ENCODE measurements at places on chromosomes 1 and 21. TPM values are rescaled to one million over a fixed set of nuclear protein-coding genes. Genes with fewer than 3 reads are reported as not detected.

The SPRR5 gene
- total RNA-seq, result not detected

The SLC45A1 gene
- total RNA-seq, result 0.42 TPM

The INTS7 gene
- 40.2 TPM for total RNA-seq

The FCRLA gene
- not detected for total RNA-seq

The FBXO28 gene
- 29.5 TPM for total RNA-seq

The NHLH1 gene
- total RNA-seq, result 1.1 TPM

The HS2ST1 gene
- 18.5 TPM for total RNA-seq

The GBP7 gene
- not detected for total RNA-seq

The OR6N1 gene
- not detected for total RNA-seq

The ACTL8 gene
- total RNA-seq, result 0.28 TPM

The KRTAP11-1 gene
- not detected for total RNA-seq

The EDARADD gene
- total RNA-seq, result 4.0 TPM

- H3K4me3 ChIP-seq, result peak overlapping the region; percentile 22
- peaks cover 25% of the 10 kb centered on the region for H3K4me1 ChIP-seq
- no peak for ATAC-seq
Observed at GRCh38 chr1:155188268-155188667, 14.6 kb downstream of the TRIM46 start.

- peak; percentile 82 for ATAC-seq
- peaks cover 24% of the 10 kb centered on the region for H3K4me1 ChIP-seq
- H3K4me3 ChIP-seq, result peak overlapping the region; percentile 98
- peaks cover 45% of the 10 kb centered on the region for H3K36me3 ChIP-seq
Observed at GRCh38 chr1:167627865-167628641, 2.0 kb upstream of the RCSD1 start.

- ATAC-seq, result no peak
- H3K27ac ChIP-seq, result no peak overlapping the region
- H3K36me3 ChIP-seq, result peaks cover 6% of the 10 kb centered on the region
- H3K4me3 ChIP-seq, result no peak overlapping the region
- no peaks in the 10 kb centered on the region for H3K4me1 ChIP-seq
- H3K27me3 ChIP-seq, result no peaks in the 10 kb centered on the region
Observed at GRCh38 chr1:45038240-45038639, 26.2 kb downstream of the UROD start.

GRCh38 chr1:178025613-178026356, 55.9 kb upstream of the SEC16B start:
- no peak overlapping the region for H3K27ac ChIP-seq
- no peaks in the 10 kb centered on the region for H3K36me3 ChIP-seq
- H3K27me3 ChIP-seq, result no peaks in the 10 kb centered on the region
- no peaks in the 10 kb centered on the region for H3K4me1 ChIP-seq
- no peak overlapping the region for H3K4me3 ChIP-seq

GRCh38 chr1:231761747-231762541, 135.4 kb downstream of the DISC1 start:
- H3K27me3 ChIP-seq, result no peaks in the 10 kb centered on the region
- H3K4me1 ChIP-seq, result no peaks in the 10 kb centered on the region
- no peak overlapping the region for H3K27ac ChIP-seq

DNA sequence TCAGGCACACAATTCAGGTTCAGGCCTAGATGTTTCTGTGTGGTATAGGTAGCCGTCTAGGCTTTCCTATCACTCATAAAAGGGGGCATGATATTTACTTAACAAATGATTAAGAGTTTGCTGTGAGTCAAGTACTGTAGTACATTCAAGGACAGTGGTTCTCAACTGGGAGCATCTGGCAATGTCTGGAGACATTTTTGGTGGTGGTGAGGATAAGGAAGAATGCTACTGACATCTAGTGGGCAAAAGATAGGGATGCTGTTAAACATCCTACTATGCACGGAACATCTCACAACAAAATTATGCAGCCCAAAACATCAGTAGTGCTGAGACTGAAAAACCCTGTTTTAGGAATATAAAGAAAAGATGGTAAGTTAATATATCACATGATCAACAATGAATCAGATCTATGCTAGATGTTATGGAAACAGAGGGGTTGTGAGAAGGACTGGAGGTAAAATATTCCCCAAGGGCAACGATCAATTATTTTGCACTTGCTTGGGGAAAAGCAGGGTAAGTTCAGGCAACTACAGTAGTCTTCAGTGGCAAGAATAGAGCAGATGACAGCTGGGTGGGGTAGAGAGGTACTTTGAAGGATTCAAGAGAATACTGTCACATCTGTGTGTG, 4.9 kb downstream of the DNTTIP2 start:
- peaks cover 100% of the 10 kb centered on the region for H3K36me3 ChIP-seq
- H3K27me3 ChIP-seq, result no peaks in the 10 kb centered on the region

DNA sequence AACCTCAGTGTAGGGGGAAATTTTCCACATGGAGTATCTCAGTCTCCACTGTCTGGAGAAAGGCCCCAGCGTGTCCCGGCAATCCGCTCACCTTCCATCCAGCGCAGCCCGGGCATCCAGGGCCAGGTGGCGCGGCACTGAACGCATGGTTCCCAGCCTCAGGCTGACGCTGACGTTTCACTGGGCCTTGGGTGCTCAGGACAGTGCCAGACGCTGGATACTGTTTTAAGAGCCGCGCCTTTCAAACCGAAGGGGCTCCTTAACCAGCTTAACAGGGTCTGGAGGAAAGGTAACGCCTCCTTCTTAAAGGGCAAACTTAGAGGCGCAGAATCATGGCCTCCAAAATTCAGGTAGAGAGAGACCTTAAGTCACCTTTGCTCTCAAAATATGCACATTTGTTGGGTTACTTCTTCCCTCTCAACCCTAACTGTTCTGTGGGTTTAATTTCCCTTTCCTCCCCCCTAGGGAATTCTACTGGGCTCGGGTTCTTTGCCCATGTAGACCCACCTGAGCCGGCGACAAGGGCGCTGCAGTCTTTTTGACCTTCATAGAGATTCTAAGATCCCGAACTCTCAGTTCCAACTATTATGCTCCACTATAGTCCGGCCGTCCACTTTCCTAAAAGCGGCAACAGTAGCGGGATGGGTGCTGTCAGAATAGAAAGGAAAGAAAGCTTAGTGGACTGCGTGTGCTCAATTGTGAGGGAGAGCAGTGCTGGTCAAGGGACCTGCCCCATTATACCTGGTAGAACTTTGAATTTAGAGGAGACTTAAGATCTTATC, 3.5 kb upstream of the LHX9 start:
- H3K4me3 ChIP-seq, result peak overlapping the region; percentile 66
- H3K4me1 ChIP-seq, result peaks cover 33% of the 10 kb centered on the region
- peaks cover 22% of the 10 kb centered on the region for H3K36me3 ChIP-seq

DNA sequence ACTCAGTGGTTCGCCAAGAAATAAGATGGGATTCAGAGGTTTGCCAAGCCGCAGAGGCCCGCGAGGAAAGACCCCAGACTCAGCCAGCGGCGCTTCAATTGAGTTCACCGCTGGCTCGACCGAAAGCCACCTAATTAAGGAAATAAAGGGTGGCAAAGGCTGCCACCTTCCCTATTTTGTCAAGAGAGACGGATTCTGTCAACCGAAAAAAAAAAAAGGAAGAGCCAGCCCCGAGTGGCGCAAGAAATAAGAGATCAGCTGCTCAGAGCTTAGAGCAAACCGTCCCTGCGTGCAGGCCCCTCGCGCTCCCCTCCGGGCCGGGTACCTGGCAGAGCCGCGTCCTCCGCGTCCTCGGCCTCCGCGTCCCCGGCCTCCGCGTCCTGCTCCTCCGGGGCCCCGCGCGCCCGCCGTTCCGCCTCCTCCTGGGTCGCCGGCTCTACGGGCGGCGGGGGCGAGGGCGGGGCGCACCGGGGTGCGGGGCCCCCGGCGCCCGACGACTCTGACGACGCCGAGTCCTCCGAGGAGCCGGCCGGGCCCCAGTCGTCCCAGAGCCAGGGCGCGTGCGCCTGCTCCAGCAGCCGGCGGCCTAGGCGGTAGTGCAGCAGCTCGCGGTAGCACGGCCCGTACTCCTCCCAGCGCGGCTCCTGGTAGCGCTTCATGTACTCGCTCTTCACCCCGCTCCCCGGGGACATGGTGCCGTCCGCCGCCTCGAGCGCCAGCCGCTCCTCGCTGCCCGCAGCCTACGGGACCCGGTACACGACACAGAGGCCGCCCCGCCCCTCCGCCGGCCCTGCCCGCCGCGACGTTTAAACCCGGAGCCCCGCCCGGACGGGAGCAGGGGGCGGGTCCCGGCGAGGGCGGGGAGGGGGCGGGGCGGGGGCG, 832 bp downstream of the CCSAP start:
- H3K4me1 ChIP-seq, result peaks cover 30% of the 10 kb centered on the region
- peaks cover 5% of the 10 kb centered on the region for H3K27me3 ChIP-seq
- ATAC-seq, result peak; percentile 74
- peak overlapping the region; percentile 99 for H3K4me3 ChIP-seq

GRCh38 chr1:153520818-153521476, 14.8 kb downstream of the S100A6 start:
- H3K4me3 ChIP-seq, result no peak overlapping the region
- H3K27me3 ChIP-seq, result no peaks in the 10 kb centered on the region
- no peaks in the 10 kb centered on the region for H3K4me1 ChIP-seq
- ATAC-seq, result no peak
- no peaks in the 10 kb centered on the region for H3K36me3 ChIP-seq

DNA sequence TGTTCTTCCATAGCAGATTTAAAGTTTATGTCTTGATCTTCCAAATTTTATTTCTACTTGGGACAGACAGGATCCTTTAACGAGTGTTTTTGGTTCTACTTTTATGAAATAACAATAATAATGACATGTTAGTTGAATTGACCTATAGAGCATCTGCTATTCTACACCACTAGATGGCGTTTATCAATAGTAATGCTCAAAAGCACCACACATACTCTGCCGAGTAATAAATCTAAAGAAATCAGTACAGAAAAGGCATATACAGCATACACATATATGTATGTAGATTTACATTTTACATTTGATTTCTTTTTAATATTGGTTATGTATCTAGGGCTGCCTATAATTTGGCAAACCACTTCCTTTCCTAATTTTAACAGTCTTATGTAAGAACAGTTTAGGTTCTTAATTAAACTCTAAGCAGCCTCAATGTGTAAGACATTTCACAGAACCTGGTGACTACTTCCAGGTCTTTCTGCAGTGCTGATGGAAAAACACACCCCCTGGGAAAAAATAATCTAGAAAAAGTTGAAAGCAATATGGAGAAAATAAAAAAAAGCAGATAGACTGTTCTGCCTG, 5.9 kb upstream of the SIPA1L2 start:
- peak; percentile 76 for ATAC-seq
- no peaks in the 10 kb centered on the region for H3K4me1 ChIP-seq
- H3K27me3 ChIP-seq, result no peaks in the 10 kb centered on the region
- no peak overlapping the region for H3K27ac ChIP-seq
- no peak overlapping the region for H3K4me3 ChIP-seq

- ATAC-seq, result no peak
- H3K27ac ChIP-seq, result no peak overlapping the region
- H3K27me3 ChIP-seq, result no peaks in the 10 kb centered on the region
- H3K4me1 ChIP-seq, result no peaks in the 10 kb centered on the region
Observed at GRCh38 chr1:113534875-113535274, 144.6 kb downstream of the MAGI3 start.

DNA sequence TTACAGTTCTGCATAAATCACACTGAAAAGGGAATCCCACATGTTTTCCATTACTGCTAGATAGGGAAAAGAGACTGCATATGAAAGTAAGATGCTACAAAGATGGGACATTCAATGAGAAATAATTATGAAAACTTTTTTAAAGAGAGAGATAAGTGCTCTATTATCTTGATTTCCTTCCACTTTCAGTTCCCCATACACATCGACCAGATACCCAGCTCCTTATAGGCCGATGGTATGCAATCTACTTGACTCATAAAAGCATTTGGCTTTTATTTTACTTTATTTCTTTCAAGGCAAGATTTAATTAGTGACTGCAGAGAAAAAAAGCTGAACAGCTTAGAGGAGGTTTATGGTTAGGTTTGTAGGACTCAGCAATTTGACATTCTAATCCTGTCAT, 13.1 kb downstream of the BRINP2 start:
- H3K27ac ChIP-seq, result no peak overlapping the region
- H3K4me3 ChIP-seq, result no peak overlapping the region
- no peaks in the 10 kb centered on the region for H3K4me1 ChIP-seq
- ATAC-seq, result no peak

DNA sequence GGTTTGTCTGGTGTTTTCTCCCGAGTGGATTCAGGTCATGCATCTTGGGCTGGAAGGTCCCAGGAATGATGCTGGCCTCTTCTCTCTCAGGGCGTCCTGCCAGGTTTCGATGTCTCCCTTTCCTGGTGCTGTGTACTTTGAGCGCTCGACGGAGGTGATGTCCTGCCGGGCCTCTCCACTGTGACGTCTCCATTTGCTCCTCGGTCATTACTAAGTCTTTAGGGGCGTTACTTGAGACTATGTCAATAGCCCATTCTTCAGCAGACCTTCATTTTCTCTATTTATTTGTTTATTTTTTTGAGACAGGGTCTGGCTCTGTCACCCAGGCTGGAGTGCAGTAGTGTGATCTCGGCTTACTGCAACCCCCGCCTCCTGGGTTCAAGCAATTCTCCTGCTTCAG, 37.2 kb upstream of the TNFRSF1B start:
- no peak for ATAC-seq
- H3K36me3 ChIP-seq, result peaks cover 15% of the 10 kb centered on the region
- no peaks in the 10 kb centered on the region for H3K27me3 ChIP-seq
- H3K4me3 ChIP-seq, result peak overlapping the region; percentile 47

DNA sequence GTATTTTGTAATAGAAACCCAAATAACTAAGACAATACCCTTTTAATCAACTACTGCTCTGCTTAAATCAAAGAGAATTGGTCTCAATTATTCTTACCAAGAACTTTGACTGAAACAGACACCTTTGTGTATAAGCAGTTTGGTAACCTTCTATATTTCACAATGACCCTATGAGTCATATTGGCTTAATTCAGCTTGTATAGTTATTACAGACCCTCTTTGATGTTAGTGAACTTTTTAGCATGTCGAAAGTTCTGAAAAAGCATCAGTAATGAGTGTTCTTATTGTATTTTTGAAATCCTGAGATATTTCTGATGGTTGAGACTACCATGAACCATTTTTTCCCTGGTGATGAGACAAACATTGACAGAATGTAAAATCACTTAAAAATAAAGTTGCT, 43.3 kb upstream of the RABGAP1L start:
- H3K27me3 ChIP-seq, result peaks cover under 1% of the 10 kb centered on the region
- no peaks in the 10 kb centered on the region for H3K4me1 ChIP-seq
- ATAC-seq, result peak; percentile 63
- H3K4me3 ChIP-seq, result no peak overlapping the region
- no peaks in the 10 kb centered on the region for H3K36me3 ChIP-seq
